Psoas muscle (tissue), 8 donors: ENCODE measurements at places on chromosomes 5 and 9. TPM values are rescaled to one million over a fixed set of nuclear protein-coding genes. Genes with fewer than 3 reads are reported as not detected.

The ACOT12 gene
- not detected for polyA plus RNA-seq

The SLIT3 gene
- 0.89 TPM for polyA plus RNA-seq

The CCDC192 gene
- polyA plus RNA-seq: 0.12 TPM

The UBE2D2 gene
- polyA plus RNA-seq: 126 TPM

The SMIM3 gene
- 25.5 TPM for polyA plus RNA-seq

The NR4A3 gene
- 3.4 TPM for polyA plus RNA-seq

The ANKRD18B gene
- polyA plus RNA-seq: not detected
